ENCODE measurements at places on chromosomes 3 and 15.
A peak's percentile ranks its signal among the peaks of the same experiment; 100 is the strongest.

GRCh38 chr3:150681057-150681456 is 22.7 kb downstream of the ERICH6 start:
- DNase-seq = no peak

GRCh38 chr3:11480663-11481298 is 162.9 kb downstream of the VGLL4 start:
- no peak for DNase-seq

- no peak for DNase-seq
Observed at GRCh38 chr3:129266651-129267050, 12.0 kb upstream of the HMCES start.

- no peak for DNase-seq
Observed at GRCh38 chr3:182258538-182259177, 534.6 kb upstream of the ATP11B start.

GRCh38 chr3:53140847-53141845 is 10.9 kb upstream of the RFT1 start:
- no peak for DNase-seq

GRCh38 chr3:33074217-33075067 is 22.5 kb downstream of the GLB1 start:
- DNase-seq = peak; percentile 60

GRCh38 chr3:112568642-112569041 is 6.8 kb downstream of the SLC35A5 start:
- DNase-seq = no peak

GRCh38 chr3:174413062-174413912 is 445.8 kb upstream of the NAALADL2 start:
- DNase-seq = no peak

- DNase-seq = no peak
Observed at GRCh38 chr3:55297245-55297644, 189.9 kb downstream of the WNT5A start.

GRCh38 chr3:13016083-13016720 is 57.0 kb downstream of the IQSEC1 start:
- DNase-seq = peak; percentile 74

GRCh38 chr15:28963711-28964081 is 77.9 kb downstream of the APBA2 start:
- DNase-seq = no peak

DNA sequence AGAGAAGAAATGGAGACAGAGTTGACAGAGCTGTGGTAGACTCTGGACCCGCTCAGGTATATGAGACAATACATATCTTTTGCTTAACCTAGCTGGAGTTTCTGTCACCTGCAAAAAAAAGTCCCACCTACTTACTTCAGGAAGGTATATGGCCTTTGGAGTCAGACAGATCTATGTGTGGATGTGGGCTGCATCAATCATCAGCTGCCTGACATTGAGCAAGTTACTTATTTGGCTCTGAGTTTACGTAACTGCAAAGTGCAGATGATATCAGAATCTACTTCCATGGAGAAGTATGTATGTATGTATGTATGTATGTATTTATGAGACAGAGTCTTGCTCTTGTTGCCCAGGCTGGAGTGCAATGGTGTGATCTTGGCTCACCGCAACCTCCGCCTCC is 124.3 kb downstream of the MYLK start:
- no peak for DNase-seq

GRCh38 chr15:56794165-56794552 is 60.9 kb upstream of the ZNF280D start:
- no peak for DNase-seq

- no peak for DNase-seq
Observed at GRCh38 chr15:69098771-69099170, 61.7 kb upstream of the GLCE start.

DNA sequence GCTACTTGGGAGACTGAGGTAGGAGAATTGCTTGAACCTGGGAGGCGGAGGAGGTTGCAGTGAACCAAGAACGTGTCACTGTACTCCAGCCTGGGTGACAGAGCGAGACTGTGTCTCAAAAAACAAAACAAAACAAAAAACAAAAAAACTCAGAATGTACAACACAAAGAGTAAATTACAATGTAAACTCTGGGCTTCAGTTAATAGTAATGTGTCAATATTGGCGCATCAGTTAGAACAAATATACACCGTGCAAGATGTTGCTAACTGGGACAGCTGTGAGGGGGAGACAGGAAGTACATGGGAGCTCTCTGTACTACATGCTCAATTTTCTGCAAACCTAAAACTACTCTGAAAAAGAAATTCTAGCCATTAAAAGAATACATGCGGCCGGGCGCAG is 23.5 kb upstream of the TRPM1 start:
- DNase-seq = no peak

- no peak for DNase-seq
Observed at GRCh38 chr3:41933154-41933676, 28.7 kb downstream of the ULK4 start.

- no peak for DNase-seq
Observed at GRCh38 chr15:31544361-31544760, 217.7 kb downstream of the KLF13 start.

DNA sequence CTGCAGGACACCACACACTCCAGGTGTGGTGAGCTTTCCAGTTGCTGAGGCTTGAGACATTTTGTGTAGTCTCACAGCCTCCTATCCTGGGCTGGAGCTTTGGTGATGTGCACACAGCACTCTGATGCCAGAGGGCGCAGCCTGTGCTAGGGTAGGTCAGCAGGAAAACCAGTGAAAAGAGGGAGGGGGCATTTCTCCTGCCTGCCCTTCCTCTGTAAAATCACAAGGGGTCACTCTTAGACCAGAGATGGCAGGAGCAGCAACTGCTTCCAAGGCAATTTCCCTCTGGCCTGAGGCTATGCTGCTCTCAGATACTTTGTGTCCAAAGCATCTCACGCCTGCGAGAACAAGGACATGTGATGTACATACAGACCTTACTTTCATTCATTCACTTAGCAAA is 16.5 kb upstream of the MUSTN1 start:
- no peak for DNase-seq

GRCh38 chr3:32222950-32223349 is 15.5 kb upstream of the CMTM8 start:
- DNase-seq = no peak

GRCh38 chr3:111769992-111770352 is 89.1 kb upstream of the PHLDB2 start:
- DNase-seq = no peak

- no peak for DNase-seq
Observed at GRCh38 chr3:96466441-96466840, 348.0 kb upstream of the EPHA6 start.

DNA sequence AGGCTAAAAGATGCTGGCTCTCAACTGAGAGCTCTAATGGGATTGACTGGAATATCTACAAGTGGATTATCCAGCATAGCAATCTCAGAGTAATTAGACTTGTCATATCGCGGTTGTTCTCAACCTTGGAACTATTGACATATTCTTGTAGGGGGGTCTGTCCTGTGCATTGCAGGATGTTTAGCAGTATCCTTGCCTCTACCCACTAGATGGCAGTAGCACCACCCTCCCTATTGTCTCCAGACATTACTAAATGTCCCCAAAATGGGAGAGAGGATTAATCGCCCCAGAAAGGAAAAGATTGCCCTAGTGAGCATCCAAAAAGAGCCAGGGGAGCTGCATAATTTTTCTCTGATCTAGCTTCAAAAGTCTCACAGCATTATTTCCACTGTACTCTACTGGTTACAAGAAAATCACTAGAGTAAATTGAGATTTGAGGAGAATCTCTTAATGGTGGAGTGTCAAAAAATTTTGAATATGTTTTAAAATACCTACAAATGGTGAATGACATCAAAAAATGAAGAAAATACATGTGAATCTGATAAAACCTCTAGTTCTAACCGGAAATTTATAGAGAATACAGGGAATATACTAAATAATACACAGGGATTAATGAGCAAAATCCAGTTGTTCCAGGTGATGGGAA is 388.2 kb upstream of the AGTR1 start:
- no peak for DNase-seq

GRCh38 chr15:85831415-85832113 is 36.8 kb upstream of the KLHL25 start:
- DNase-seq = peak; percentile 69

DNA sequence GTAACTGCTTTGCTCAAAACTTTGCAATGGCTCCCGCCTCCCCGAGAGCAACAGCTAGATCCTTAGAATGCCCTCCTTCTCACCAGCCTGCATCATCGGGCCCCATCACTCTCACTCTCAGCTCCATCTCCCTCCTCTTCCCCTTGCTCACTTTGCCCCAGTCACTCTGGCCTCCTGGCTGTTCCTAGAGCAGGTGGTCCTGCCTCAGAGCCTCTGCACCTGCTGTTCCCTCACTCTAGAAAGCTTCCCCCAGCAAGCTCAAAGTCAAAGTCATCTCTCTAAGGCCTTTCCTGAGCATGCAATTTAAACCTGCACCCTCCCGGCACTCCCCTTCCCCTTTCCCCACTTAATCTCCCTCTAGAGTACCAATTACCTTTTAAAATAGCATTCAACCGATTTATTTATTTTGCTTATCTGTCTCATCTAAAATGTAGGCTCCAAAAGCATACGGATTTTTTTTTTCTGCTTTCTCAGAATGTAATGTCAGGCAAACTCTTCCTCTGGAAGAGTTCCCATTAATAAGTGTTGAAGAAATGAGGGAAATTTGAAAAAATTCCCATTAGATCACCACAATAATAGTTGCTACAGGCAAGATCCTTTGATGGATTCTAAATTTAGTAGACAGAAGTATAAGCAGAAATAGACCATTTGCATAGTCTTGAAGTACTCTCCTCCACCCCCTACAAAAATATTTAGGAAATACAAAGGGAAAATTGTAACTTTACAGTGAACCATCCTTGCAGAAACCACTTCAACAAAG is 15.9 kb upstream of the HES1 start:
- no peak for DNase-seq

DNA sequence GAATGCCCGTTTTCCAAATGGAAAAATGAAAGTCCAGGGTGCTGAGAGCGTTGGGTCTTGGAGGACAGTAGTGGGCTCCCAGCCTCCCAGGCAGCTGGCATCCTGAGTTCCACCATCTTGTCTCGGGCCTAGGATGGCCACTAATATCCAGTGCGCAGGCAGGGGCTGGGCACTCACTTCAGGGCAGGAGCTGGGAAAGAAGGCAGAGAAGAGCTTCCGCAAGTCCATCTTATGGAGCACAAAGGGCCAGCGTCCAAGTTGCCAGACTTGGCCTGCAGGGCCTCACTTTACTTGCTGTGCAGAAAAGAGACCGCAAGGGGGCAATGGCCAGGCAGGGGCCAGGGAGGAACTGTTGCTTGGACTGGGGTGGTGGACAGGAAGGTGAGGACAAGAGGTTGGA is 46.1 kb downstream of the IQSEC1 start:
- DNase-seq = no peak

DNA sequence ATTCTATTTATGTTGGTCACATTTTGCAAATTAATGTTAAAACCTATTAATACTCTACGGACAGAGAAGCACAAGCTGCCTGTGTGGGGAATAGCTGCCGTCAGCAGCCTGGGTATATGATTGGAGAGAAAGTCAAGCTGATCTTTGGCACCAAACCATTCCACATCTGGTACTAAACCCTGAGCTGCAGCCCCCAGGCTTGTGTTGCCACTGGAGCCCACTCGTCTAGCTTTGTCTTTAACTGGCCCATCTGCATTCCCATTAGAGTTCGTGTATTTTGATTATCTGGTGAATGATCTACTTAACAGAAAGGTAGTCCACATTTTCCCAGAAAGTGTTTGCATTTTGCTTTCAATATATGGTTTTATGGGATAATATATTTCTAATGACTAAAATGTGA is 5.4 kb downstream of the NDUFB4 start:
- no peak for DNase-seq

- no peak for DNase-seq
Observed at GRCh38 chr15:64429448-64429847, 30.9 kb upstream of the ZNF609 start.

DNA sequence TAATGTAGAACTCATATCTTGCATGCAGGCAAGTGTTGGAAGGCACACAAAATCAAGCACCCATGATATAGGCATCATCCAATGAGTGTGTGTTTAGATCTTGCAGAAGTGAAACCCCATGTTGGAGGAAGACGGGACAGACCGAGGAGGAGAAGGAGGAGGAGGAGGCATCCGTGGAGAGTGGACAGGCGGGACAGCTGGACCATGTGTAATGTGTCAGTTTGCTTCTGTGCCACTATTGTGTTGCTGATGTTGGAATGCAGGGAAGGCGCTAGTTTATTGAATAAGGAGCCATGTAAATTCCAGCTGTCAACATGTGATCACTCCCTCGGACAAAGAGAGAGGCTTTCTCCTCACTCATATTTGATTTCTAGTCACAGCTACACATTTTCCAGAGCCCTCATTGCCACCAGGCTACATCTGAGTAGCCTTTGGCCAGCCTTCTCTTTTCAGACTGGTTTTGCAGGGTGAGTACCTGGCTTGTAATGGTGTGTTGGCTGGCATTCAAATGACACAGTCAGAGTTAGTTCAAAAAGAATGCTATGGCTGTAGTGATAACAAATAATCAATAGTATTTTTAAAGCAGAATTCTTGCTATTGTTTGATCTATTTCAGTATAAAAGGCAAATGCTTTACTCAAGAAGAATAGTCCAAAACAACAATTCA is 1037.6 kb upstream of the NR2F2 start:
- DNase-seq = no peak

GRCh38 chr15:70698836-70699390 is 64.4 kb downstream of the UACA start:
- DNase-seq = no peak

- DNase-seq = no peak
Observed at GRCh38 chr3:145716519-145716918, 444.5 kb downstream of the PLOD2 start.

DNA sequence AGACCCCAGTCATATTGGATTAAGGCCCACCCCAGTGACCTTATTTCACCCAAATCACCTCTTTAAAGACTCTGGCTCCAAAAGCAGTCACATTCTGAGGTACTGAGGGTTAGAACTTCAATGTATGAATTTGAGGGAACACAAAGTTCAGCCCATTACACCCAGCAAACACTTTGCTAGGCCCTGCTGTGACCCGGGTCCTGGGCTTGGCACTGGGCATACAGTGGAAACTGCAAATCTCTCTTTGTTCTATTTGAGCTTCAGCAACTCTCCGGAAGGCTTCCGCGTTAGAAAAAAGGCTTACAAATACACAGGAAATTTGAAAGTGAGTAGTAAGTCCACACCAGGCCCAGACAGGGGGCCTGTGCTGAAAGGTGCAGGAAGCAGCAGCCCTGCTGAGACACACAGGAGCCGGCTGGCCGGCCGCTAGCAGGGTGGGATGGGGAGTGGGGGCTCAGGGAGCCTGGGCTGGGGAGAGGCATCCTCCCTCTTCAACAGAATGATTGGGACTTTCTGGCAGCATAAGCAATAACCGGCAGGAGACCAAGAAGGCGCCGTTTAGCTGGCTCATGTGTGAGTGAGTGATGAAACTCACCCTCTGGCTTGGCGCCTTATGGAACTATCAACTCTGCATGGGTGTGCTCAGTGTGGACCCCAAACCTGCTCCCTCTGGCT is 13.0 kb downstream of the LIPC start:
- peak; percentile 49 for DNase-seq

Measured in Right ventricle myocardium superior (tissue), 1 donor.